ENCODE measurements at places on chromosomes 3 and 15.

DNA sequence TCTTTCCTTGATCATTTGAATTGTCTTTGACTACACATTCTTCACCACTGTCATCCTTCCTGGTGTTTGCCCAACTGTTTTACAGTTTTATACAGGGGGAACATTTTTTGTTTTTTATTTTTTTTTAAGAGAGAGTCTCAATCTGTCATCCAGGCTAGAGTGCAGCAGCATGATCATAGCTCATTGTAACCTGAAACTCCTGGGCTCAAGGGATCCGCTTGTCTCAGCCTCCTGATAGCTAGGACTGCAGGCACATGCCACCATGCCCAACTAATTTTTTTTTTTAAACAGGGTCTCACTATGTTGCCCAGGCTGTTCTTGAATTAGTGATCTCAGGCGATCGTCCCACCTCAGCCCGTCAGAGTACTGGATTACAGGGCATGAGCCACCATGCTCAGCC is 222.6 kb downstream of the BBX start:
- no peak for DNase-seq

- no peak for DNase-seq
Measured at GRCh38 chr3:21944251-21944650, 193.2 kb upstream of the ZNF385D start.

DNA sequence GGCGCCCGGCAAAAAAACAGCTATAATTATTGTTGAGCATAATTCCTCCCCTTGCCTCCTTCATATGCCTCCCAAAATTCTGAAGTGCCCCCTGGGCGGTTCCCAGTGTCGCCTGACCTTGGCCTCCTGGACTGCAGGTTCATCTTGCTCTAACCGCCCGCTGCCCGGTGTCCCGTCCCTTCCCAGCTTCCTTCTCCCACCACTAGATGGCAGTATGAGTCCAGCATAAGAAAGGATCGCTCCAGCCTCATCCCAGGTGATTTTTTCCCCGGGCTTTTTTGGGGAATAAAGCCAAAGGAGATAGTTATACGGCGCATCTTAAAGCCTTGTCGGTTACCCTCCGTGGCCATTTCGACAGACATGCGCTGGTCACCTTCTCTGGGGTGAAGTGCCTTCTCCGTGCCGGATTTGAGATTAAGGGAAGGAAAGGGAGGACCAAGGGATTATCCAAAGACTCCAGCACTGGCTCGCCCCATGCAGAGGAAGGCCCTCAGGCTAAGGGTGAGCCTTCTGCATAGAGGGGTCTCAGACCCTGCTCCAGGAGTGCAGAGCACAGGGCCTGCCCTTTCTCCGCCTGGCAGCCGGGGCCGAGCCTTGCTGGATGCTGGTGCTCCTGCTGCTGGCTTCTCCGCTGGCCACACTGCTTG is 45.8 kb upstream of the TRA2B start:
- peak; percentile 48 for DNase-seq

GRCh38 chr3:194851254-194851653 is 165.6 kb downstream of the FAM43A start:
- no peak for DNase-seq

GRCh38 chr3:80734920-80735319 is 967.1 kb upstream of the ROBO1 start:
- DNase-seq, result no peak

DNA sequence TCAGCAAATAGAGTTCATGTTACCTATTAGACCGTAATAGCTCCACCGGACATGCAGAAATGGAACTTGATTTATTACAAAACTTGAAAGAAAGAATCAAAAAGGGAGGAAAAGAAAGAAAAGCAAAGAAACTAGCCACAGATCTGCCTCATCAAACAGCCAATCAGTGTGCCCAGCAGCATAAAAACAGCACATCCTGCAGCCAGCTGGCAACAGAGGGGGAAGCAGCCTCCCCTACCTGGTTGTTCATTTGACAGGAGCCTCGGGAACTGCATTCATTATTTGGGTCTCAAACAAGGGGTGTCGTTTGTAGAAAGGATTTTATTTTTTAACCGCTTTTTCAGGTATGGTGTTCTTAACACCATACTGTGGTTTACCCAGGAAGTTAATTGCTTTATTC is 181.5 kb upstream of the TOPAZ1 start:
- DNase-seq, result no peak
